Activated T-cell treated with anti-CD3 and anti-CD28 coated beads for 24 hours (primary cell): ENCODE measurements at places on chromosomes 2 and 18.
A peak's percentile ranks its signal among the peaks of the same experiment; 100 is the strongest.

DNA sequence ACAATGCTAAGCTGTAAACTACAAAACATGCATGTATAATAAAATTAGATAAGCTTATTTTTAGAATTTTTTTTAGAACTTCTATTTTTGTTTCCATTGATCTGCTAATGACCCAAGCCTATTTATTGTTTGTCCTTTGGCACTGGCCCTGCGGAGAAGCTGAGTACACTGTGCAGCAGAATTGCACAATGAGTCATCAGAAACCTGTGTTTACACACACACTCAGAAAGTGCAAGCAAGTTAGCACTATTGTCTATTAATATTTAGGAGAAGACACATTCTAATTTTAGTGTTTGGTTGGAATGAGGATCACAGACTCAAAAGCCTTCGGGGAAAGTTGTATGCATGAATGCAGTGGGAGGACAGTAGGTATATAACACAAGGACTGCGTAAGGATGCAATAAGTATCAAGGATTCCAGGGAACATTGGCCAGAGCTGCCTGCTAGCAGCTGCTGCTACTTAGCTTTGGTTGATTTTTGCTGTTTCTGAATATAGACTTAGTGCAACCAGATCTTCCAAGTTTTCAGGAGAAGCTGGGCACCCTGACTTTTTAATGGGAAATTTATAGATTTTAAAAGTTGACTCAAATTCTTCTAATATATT is 128.2 kb downstream of the KCNH7 start:
- DNase-seq = no peak

DNA sequence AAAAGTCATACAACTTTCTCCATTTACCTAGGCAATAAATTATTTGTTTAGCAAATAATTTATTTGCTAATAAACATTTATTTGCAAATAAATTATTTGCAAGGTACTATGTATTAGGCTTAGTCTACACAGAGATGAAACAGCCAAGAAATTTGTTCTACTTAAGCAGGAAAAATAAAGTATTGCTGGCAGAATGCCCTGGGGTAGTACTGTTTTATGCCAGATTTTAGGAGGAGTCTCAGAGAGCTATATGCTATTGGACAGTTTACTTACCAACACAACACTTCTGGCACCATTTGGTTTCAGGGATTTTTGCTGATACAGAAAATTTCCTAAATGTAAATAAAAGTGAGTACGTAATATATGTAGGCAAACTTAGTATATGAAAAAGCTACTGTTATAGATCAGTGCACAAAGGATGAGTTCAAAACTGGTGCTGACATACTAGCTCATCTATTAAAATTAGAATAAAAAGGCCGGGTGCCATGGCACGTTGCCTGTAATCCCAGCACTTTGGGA is 23.2 kb upstream of the CDKL4 start:
- no peak for DNase-seq

GRCh38 chr18:23547846-23548245 is 38.5 kb downstream of the NPC1 start:
- DNase-seq = no peak

DNA sequence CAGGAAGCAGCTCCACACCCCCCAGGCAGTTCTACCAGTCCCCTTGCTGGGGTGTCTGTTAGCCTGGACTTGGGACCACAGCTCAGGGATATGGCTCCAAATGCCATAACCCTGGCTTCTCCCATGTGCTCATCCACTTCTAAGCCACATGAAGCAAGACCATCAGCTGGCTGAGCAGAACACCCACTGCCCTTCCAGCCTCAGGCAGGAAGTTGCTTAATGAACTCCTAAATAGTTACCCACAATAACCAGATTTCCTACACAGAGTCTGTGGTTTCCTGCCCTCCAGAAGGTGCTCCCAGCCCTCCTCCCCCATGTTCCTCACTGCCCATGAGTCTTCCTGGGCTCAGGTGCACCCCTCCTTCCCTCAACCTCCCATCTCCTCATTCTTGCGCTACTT is 98.3 kb upstream of the EPC2 start:
- no peak for DNase-seq

DNA sequence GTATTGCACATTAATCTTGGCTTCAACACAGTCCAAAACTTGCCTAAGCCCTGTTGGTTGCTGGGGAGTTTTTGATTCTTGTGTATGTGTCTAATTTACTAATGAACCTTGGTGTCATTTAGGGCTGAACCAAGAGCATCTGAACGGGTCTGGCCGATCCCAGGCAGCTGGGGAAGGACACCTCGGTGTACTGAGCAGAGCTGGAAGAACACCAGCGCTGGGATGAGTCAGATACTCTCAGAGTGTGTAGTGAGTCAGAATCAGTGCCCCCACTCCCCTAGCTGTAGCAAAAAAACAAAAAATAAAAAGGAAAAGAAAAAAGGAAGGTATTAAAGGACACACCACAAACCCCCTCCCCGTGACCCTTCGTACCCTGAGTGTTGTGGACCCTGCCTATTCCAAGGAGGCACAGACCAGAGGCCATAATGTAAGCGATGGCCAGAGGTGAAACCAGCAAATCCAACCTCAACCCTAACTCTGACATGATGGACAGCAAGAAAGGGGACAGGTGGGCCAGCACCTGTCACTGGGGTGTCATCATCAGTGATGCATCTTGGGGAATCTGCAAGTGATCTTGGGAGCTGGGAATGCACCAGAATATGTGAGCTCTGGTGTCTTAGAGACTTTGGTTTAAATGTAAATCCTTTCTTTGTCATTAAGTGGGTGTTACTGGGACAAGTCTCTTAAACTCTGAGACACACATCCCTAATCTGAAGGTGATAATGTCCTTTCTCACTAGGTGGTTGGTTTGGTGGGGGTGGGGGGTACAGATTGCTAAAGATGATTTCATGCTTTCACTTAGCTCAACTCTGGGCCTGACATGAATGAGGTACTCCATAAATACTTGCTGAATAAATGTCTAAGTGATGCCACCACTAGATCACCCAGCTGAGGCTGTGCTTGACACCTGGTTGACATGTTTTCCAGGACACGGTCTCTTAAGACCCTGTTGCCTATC is 34.2 kb upstream of the NCOA1 start:
- DNase-seq = peak; percentile 4

- no peak for DNase-seq
Observed at GRCh38 chr2:191255756-191256312, 10.6 kb downstream of the MYO1B start.

GRCh38 chr2:196431076-196431475 is 208.4 kb upstream of the CCDC150 start:
- DNase-seq = no peak

- DNase-seq = no peak
Observed at GRCh38 chr2:34332813-34333212, 733.7 kb upstream of the FAM98A start.

DNA sequence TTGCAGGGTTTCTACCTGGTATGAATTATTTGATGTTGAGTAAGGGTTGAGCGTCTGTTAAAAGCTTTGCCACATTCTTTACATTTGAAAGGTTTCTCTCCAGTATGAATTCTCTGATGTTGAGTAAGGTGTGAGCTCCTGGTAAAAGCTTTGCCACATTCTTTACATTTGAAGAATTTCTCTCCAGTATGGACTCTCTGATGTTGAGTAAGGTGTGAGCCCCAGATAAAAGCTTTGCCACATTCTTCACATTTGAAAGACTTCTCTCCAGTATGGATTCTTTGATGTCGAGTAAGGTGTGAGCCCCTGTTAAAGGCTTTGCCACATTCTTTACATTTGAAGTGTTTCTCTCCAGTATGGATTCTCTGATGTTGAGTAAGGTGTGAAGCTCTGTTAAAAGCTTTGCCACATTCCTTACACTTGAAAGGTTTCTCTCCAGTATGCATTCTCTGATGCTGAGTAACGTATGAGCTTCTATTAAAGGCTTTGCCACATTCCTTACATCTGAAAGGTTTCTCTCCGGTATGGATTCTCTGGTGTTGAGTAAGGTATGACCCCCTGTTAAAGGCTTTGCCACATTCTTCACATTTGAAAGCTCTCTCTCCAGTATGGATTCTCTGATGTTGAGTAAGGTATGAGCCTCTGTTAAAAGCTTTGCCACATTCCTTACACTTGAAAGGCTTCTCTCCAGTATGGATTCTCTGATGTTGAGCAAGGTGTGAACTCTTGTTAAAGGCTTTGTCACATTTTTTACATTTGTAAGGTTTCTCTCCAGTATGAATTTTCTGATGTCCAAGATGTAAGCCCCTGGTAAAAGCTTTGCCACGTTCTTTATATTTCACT is 27.1 kb downstream of the ZNF519 start:
- DNase-seq = no peak

DNA sequence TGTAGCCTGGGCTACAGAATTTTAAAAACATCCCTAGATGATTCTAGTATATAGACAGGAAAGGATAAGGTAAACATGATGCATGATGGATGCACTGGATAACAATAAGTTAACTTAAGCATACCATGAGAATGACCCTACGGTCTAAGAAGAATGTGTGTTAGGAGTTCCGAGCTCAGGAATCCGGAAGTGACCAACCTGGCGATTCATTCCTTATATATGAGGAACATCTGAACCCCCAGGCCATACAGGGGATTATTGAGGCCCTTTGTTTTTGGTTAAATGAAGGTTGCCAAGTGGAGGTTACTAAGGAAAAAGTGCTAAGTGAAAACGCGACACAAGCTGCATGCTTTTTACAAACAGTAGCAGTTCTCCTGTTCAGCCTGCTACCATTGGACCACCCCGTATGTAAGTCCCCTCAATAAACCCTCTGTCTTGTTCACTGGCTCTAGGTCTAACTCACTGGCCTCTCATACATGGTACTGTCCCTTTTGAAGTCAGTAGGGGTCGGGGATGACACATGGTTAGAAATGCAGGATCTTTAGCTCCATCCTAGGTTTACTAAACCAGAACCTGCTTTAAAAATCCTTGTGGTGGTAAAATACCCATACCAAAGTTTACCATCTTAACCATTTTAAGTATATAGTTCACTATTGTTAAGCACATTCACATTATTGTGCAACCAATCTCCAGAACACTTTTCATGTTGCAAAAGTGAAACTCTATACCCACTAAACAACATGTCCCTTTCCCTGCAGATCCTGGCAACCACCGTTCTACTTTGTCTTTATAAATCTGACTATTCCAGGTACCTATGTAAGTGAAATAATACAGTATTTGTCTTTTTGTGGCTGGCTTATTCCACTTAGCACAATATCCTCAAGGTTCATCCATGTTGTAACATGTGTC is 111.0 kb upstream of the MAP4K3 start:
- DNase-seq = no peak

DNA sequence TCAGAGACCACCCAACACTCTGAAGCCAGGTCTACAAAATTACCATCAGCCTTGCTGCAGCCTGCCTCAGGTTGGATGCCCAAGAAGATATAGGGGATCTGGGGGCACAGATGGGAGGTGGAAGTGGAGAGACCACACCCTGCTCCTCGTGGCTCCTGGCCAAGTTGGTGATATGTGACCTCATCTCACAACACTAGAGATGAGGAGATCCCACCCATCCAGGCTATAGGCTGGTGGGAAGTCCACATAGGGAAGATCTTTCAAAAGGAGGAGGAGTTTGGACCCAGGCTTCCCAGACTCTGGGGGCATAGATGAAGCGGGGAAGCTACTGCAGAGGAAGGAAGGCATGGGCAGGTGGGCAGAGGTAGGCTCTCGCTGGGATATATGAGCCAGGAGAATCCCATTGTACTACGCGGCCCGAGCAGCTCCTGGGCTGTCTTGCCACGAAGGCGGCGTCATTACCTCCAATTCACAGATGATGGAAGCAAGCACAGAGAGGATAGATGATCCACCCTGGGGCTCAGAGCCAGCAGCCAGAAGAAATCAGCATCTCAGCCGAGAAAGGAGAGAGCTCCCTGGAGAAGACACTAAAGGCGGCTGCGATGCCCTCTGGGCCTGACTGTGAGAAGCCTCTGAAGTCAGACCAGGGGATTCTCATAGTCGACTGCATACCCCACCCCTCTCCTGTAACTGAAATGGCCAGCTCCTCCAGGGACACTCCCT is 96.0 kb downstream of the RHOB start:
- no peak for DNase-seq

- no peak for DNase-seq
Observed at GRCh38 chr2:121316986-121317385, 32.0 kb upstream of the TFCP2L1 start.

DNA sequence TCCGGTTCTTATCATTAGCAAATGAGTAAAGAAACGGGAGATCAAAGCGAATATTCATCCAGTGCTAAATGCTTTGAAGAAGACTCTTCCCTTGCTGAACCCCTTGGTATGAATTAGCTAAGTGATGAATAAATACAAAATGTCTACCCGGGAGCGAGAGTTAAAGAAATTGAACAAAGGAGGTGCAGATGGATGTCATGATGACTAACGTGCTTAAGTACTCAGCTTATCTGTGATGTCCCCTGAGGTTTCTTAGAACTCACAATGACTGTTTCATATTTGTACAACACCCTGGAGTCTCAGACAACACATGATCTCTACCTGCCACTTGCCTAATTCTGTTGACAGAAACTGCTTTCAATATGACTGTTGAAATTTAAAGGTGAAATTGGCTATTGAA is 148.5 kb downstream of the TMEM200C start:
- no peak for DNase-seq

DNA sequence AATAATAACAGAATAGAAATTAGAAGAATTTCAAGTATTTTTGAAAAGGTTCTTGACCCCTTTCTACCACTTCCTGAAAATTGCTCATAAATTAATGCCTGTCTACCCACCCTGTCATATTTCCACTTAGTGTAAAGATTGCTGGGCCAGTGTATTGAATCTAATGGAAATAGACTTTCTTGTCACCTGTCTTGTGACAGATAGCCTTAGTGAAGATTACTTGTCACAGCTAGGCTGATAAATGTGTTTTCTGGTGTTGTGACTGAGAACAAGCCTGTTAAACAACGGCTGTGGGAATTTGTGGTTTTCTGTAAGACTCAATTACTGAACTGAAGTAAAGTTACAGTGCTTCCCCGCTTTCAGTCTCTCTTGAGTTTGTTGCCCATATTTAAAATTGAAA is 37.0 kb downstream of the PIK3C3 start:
- no peak for DNase-seq

DNA sequence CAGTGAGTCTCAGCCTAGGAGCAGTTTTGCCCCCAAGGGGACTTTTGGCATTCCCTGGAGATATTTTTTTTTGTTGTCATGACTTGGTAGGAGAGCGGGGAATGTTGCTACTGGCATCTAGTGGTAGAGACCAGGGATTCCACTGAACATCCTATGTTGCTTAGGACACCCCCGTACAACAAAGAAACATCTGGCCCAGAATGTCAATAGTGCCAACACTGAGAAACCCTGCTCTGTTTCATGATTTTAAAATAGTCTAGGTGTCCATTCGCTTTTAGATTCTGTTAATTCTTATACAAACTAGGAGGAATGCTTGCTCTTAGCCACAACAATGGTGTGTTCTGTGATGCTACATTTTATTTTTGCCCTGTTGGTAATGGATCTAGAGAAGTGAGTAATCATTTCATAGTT is 225.8 kb upstream of the SIX3 start:
- no peak for DNase-seq
